ENCODE measurements at places on chromosomes 16 and 17. TPM values are rescaled to one million over a fixed set of nuclear protein-coding genes. Genes with fewer than 3 reads are reported as not detected.

Gene FNDC8
- not detected for polyA plus RNA-seq

Gene EVPLL
- polyA plus RNA-seq, result not detected

Gene KCNH4
- not detected for polyA plus RNA-seq

Gene CHST6
- 0.46 TPM for polyA plus RNA-seq

GRCh38 chr17:82153745-82154375, 55.8 kb upstream of the FASN start:
- no peak for DNase-seq

All from GM12878 (cell line).